ENCODE measurements at places on chromosomes 3 and 15. TPM values are rescaled to one million over a fixed set of nuclear protein-coding genes. Genes with fewer than 3 reads are reported as not detected.

The PAQR5 gene
- 0.25 TPM for polyA plus RNA-seq

DNA sequence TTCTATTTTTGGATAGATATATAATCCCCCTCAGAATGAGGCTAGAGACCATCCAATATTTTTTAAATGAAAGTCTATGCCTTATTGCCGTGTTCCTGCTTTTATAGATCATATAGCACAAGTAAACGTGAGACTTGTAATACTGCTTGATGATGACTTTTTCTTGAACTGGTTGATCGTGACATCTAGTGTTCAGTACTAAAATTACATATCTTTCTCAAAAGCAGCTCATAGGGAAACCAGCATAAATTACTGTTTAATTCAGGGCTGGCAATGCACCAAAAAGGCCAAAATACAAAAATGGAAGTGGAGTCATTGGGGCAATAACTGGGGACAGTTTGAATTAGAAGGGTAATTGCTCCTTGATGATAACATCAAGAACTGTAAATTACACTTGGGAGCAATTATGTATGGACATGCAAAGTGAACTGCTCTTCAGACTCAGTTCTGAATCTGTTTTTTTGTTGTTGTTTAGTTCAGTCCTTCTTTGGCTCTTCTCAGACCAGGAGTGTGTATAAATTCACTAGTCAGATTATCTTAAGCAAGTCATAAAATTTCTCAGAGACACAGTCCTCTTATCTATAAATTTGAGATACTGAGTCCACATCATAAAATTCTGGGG is 325.3 kb downstream of the THSD4 start:
- no peaks in the 10 kb centered on the region for H3K27me3 ChIP-seq
- H3K4me1 ChIP-seq = no peaks in the 10 kb centered on the region
- no peak overlapping the region for H3K4me3 ChIP-seq
- no peak overlapping the region for H3K27ac ChIP-seq

- no peaks in the 10 kb centered on the region for H3K36me3 ChIP-seq
- H3K27ac ChIP-seq = peak overlapping the region; percentile 38
- DNase-seq = no peak
- H3K4me3 ChIP-seq = no peak overlapping the region
- peaks cover 4% of the 10 kb centered on the region for H3K4me1 ChIP-seq
These were observed 112.6 kb downstream of the FILIP1L start for GRCh38 chr3:100001526-100002270.

DNA sequence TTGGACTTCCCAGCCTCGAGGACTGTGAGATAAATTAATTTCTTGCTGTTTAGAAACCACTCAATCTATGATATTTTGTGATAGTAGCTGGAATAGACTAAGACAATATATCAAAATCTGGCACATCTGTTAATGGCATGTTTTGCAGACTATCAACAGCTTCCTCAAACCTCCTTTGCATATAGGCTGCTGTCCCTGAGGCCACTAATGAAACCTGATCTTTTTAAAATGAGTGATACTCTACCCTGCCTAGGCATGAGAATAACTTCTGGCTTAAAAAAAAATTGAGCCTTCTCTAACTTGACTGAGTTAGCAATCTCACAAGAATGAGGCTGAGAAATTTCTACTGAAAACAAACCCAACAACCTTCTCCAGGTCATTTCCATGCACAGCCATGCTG is 176.0 kb upstream of the CRBN start:
- H3K4me3 ChIP-seq = no peak overlapping the region
- DNase-seq = no peak
- no peak overlapping the region for H3K27ac ChIP-seq
- no peaks in the 10 kb centered on the region for H3K4me1 ChIP-seq
- H3K36me3 ChIP-seq = no peaks in the 10 kb centered on the region
